NB4 (cell line): ENCODE measurements at places on chromosomes 4 and X.
A peak's percentile ranks its signal among the peaks of the same experiment; 100 is the strongest.

GRCh38 chrX:2479420-2479780 is 21.4 kb downstream of the DHRSX start:
- DNase-seq, result no peak

GRCh38 chrX:16851421-16851820 is 18.7 kb downstream of the RBBP7 start:
- DNase-seq, result no peak

DNA sequence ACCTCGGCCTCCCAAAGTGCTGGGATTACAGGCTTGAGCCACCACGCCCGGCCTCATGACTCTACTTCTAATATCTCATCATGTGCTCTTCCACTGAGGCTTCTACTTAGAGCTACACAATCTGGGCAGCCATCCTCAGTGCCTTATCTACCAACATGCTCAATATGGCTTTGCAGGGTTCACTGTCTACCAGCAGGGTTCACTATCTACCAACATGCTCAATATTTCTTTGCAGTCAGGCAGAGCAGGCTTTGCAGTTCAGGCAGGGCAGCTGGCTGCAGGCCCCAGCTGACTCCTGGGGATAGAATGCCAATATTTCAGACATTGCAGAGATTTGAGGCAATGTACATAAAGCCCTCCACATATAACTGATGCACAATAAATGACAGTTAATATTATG is 47.5 kb downstream of the PKD2 start:
- DNase-seq, result peak; percentile 59

GRCh38 chr4:7347981-7348380 is 86.7 kb downstream of the PSAPL1 start:
- DNase-seq, result no peak

- no peak for DNase-seq
Observed at GRCh38 chrX:101362757-101363156, 14.2 kb upstream of the TIMM8A start.

GRCh38 chrX:120790118-120790517 is 85.5 kb downstream of the CT47B1 start:
- DNase-seq, result peak; percentile 66

- DNase-seq, result no peak
Observed at GRCh38 chr4:55004831-55005230, 120.6 kb downstream of the KDR start.

DNA sequence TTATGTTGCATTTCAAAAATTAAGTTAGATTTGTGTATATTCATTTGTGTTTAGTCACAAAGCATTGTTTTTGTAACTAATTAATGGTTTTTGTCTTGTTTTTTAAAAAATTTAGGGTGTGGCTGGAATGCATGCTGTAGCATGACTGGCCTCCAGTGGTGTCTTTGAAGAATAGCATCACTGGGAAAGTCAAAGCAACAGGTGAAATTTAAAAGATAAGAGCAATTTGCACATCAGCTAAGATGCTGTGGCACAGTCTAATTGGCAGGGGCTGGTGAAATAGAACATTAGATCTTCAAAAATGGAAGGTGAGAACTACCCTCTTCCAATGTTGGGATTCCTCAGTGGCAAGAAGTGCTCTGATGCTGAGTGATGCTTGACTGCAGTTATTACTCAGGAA is 45.3 kb downstream of the ANK2 start:
- peak; percentile 12 for DNase-seq

DNA sequence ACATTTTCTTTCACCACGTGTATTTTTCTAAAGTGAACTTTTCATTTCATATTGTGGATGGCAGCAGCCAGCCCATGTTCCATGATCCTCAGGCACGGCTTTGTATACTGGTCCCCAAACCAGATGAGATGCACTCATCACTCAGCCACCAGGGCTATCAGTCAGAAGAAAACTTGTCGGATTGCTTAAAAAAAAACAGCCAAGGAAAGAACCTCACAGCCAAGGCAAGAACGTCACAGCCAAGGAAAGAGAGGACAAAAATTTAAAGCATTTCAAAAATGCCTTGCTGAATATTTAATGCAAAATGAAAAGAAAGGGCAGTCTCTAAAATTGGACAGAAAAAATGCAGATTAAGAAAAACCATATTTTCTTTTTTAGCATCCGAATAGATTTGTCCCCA is 333.3 kb downstream of the PDGFC start:
- DNase-seq, result no peak

DNA sequence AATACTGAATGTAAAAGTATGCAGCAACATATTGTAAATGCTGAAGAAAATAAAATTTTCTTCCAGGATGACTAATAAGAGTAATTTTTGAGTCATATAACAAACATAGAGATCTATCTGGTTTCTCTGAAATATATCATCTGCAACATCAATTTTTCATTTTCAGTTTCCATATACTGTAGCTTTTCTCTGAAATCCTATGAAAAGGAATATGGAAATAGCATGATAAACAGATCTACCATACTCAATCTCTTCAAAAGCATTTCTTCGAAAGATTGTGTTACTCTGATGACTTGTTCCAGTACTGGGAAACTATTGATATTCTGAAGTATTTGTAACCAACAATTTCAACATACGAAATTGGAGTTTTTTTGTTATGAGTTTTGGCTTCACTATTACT is 1156.7 kb downstream of the FAM133A start:
- no peak for DNase-seq

DNA sequence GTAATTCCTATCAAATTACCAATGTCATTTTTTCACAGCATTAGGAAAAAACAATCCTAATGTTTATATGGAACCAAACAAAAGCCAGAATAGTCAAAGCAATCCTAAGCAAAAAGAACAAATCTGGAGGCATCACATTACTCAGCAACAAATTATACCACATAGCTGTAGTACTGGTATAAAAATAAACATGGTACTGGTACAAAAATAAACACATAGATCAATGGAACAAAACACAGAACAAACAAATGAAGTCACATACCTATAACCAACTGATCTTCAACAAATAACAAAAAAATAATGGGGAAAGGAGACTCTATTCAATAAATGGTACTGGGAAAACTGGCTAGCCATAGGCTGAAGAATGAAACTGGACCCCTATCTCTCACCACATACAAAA is 37.4 kb downstream of the PPA2 start:
- no peak for DNase-seq

GRCh38 chr4:129344058-129344457 is 248.1 kb downstream of the C4orf33 start:
- peak; percentile 66 for DNase-seq

DNA sequence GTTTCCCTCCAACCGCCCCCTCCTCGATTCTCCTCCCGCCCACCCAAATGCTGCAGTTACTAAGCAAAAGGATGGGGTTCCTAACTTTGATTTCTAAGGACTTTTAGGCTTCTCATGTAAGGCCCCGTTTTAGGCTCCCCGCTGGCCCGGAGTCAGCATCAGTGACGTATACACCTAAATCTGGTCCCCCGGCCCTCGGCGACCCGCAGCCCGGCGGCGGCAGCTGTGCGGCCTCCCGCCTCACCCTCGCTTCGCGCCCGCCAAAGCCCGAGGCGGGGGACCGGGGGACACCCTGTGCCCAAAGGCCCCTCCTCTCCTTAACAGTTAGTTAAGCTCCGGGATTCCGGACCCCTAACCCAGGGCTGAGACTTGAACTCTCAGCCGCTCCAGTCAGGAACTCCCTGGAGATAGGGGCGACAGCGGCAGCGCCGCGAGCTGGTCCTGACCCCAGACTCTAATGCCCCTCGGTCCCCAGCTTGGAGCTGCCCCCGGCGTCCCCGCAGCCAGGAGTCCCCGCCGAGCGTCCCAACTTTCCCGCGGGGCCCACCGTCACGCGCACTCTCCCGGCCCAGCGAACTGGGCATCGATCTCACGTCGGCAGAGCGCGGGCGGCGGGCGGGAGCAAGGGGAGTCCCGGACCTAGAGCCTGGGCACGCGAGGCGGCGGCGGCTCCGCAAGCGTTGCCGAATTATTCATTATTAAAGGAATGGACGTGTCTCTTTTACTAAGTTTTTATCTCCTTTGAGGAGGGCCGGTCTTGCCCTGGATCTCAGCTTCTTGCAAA is 1.5 kb upstream of the NR3C2 start:
- no peak for DNase-seq

- DNase-seq, result no peak
Observed at GRCh38 chr4:125497861-125498260, 183.1 kb downstream of the FAT4 start.

DNA sequence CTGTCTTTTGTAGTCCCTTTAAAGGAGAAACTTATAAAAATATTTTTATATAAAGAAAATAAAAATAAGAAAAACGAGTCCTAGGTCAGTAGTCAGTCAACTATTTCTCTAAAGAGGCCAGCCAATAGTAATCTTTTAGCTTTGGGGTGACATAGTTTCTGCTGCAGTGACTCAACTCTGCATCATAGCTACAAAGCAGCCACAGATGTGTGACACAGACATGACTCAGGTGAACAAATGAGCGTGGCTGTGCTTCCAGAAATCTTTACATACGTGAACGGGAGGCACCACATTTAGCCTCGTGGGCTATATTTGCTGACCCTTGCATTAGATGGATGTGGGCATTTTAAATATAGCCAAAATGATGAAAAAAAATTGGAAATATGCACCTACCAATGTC is 1862.5 kb upstream of the TENM3 start:
- peak; percentile 6 for DNase-seq

- no peak for DNase-seq
Observed at GRCh38 chr4:107885865-107886264, 45.5 kb upstream of the CYP2U1 start.

DNA sequence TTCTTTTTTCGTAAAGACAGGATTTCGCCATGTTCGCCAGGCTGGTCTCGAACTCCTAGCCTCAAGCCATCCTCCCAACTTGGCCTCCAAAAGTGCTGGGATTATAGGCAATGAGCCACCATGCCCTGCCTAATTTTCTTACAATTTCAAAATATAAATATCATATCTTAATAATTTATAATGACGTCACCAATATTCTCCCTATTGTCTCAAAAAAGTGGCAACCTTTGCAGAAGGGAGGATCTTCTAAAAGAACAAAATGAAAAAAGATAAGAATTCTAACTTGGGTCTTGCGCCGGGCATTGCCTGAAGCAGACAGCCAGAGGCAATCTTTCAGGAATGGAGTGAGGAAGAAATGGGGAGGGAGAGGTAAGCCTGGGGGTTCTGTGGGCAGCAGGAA is 37.9 kb upstream of the WAS start:
- no peak for DNase-seq

DNA sequence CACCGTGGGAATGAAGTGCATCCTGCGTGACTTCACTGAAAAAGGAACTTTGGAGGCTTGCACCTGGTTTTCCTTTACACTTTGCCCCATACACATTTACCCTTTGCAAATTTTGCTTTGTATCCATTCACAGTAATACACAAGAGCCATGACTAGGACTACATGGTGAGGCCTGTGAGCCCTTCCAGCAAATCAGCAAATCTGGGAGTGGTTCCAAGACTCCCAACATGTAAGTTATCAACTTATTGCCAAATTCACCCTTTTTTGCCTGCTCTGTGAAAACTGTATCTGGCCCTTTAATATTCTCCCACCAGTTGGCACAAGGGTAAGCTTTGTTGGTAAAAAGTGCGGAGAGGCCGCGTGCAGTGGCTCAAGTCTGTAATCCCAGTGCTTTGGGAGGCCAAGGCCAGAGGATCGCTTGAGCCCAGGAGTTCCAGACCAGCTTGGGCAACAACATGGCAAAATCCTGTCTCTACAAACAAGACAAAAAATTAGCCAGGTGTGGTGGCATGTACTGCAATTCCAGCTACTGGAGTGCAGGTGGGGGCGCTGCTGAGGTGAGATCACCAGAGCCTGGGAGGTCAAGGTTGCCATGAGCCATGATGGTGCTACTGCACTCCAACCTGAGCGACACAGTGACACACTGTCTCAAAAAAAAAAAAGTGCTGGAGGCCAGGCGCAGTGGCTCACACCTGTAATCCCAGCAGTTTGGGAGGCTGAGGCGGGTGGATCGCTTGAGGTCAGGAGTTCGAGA is 5.0 kb downstream of the PRMT9 start:
- no peak for DNase-seq

GRCh38 chr4:10092481-10093270 is 23.9 kb downstream of the WDR1 start:
- DNase-seq, result no peak

- DNase-seq, result peak; percentile 33
Observed at GRCh38 chrX:76454456-76454927, 27.0 kb downstream of the MAGEE1 start.

DNA sequence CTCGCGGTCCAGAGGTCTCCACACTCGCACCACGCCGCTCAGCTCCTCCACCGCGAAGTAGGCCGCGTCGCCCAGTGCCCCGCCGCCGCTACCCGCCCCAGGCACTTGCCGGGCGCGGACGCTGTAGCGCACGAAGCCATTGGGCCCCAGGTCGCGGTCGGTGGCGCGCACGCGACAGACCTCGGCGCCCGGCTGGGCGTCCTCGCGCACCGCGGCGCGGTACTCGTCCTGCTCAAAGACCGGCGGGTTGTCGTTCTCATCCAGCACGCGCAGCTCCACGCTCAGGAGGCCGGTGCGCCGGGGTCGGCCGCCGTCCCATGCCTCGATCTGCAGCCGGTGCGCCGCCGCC is 1.4 kb downstream of the DCHS2 start:
- DNase-seq, result no peak

DNA sequence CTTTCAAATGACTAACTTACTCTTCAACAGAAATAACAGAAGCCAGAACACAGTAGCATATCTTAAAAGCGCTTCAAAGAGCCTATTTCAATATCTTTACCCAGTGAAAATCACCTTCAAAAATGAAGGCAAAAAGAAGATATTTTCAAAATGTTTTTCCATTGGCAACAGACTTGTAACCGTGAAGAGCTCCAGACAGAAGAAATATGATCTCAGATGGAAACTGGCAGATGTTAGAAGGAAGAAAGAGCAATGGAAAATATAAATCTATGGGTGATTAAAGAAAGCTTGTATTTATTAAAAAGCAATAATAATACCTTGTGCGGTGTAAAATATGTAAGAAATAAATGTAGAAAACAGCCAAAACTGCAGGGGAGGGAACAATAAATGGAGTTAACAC is 35.7 kb downstream of the PRKG2 start:
- no peak for DNase-seq

DNA sequence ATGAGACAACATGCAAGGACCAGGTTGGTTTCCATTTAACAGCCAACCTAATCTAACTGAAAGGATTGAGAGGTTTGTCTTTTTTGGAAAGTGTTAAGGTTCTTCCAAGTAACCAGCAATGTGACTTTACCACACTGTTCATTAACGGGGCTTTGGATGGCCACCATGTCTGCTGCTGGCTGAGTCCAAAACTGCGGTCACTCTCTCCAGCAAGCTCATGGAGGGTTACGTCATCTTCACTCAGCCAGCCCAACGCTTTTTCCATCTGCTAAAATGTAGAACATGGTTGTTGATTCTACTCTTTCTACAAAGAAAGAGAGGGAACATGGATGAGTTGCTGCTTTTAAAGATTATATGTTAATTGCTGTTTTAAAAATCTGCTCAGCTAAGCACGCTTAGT is 11.0 kb downstream of the PKD2 start:
- peak; percentile 43 for DNase-seq

- DNase-seq, result peak; percentile 20
Observed at GRCh38 chrX:49209434-49210251, 9.7 kb upstream of the SYP start.

GRCh38 chr4:94566420-94566819 is 114.7 kb downstream of the PDLIM5 start:
- DNase-seq, result no peak

- DNase-seq, result no peak
Observed at GRCh38 chr4:27807207-27807606, 946.6 kb downstream of the STIM2 start.

GRCh38 chr4:48909697-48910096 is 3.1 kb upstream of the OCIAD2 start:
- peak; percentile 64 for DNase-seq

- DNase-seq, result no peak
Observed at GRCh38 chr4:75069493-75070074, 136.7 kb downstream of the PARM1 start.

GRCh38 chr4:508675-509638 is 9.9 kb downstream of the PIGG start:
- no peak for DNase-seq
